NCI-H1436 (cell line): ENCODE measurements at places on chromosomes 2 and 18.

GRCh38 chr2:112021781-112022231, 33.3 kb upstream of the TMEM87B start:
- DNase-seq, result no peak

DNA sequence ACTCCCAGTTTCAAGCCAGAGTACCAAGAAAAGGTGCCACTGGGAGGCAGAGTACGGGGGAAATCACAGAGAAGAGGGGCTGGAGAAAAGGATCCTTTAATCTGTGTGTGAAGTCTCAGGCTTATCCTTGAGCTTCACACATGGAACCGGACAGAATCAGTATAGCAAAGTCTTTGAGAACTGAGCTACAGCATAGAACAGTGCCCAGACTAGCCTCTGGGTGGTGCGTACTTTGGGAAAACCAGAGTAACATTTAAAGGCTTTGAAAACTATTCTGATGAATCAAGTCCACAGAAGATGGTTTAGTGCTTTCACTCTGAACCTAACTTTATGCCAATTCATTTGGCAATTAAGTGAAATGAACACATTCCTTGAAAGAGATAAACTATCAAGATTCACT, 83.1 kb downstream of the BABAM2 start:
- no peak for DNase-seq

GRCh38 chr2:133685636-133686215, 117.5 kb upstream of the NCKAP5 start:
- no peak for DNase-seq

DNA sequence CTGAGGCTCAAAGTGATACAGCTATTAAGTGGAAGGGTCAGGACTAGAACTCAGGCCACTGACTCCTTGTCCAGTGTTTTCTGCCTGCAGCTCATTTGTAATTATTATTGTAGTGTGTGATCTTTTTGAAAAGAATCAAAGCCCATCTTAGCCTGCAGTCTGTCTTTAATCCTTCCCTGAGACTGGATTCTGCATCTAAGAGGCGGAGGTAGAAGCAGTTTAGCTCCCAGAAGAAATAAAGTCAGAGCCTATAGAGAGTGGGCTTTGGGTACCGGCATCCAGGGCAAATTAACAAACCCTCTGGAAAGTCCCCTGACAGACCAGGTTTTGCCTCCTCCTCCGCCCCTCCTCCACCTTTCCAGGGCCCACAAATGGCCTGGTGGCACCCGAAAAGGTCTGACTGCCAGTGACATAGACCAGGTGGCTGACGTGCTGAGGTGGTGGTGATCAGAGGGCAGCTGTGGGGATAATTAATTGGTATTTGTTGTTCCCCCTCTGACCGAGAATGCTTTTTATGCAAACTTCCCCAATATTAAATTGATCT, 2.2 kb upstream of the RAX start:
- DNase-seq, result no peak

DNA sequence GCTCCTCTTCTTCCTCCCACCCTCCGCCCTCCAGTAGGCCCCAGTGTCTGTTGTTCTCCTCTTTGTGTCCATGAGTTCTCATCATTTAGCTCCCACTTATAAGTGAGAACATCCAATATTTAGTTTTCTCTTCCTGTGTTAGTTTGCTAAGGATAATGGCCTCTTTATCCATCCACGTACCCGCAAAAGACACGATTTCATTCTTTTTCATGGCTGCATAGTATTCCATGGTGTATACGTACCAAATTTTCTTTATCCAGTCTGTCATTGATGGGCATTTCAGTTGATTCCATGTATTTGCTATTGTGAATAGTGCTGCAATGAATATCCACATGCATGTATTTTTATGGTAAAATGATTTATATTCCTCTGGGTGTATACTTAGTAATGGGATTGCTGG, 82.2 kb downstream of the COPS8 start:
- DNase-seq, result no peak

DNA sequence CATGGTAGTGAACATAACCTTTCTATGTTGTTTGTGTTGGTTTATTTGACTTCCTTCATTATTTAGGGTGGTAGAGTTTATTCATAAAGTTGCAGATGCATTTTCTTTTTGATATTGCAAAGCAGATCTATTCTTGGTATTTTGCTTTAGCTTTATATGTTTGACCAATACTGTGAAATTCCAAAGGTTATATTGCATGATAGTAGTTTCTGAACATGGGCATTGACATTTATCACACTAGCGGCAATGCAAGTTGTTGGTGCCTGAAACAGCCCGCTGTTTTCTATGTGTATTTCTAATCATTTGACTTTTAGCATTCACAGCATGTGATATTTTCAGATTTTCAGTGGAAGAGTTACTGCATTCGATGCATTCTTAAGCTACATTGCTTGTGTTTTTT, 87.2 kb downstream of the ASXL3 start:
- DNase-seq, result no peak

GRCh38 chr2:109427661-109428091, 186.1 kb downstream of the SEPTIN10 start:
- DNase-seq, result no peak

GRCh38 chr2:98455494-98455976, 10.9 kb downstream of the INPP4A start:
- DNase-seq, result no peak

- DNase-seq, result no peak
These were observed 49.8 kb upstream of the SLC1A4 start for GRCh38 chr2:64939332-64939917.

GRCh38 chr2:64426183-64426952, 27.6 kb upstream of the LGALSL start:
- DNase-seq, result no peak

DNA sequence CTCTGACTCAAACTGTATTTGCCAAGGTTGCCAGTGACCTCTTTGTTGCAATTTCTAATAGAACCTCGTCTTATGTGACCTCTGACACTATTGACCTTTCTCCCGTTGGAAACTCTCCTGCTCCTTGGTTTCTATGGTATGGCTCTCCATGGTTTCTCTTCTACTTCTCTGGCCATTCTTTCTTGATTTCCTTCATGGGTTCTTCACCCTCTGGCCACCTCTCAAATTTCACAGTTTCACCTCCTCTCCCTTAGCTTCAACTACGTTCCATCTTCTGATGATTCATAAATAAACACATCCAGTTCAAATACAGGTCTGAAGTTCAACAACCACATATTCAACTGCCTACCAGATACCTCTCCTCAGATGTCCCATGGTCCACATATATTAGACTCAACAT, 109.5 kb downstream of the CACNB4 start:
- DNase-seq, result no peak

DNA sequence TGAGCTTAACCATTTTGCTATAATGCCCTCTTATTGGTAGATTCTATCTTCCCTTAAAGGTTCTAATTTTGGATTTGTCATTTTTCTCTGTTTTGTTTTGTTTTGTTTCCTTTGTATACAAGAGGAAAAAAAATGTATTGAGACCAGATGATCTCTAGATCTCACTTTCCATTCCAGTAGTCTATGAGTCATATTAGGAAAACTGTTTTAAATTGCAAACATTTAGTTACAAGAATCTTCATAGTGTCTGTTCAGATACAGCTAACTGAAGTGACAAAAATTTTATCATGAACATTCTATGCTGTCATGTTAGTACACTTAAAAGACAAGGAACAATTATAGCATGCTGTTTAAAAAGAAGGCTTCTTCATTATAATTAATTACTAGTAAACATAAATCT, 322.8 kb downstream of the LRRTM4 start:
- no peak for DNase-seq

DNA sequence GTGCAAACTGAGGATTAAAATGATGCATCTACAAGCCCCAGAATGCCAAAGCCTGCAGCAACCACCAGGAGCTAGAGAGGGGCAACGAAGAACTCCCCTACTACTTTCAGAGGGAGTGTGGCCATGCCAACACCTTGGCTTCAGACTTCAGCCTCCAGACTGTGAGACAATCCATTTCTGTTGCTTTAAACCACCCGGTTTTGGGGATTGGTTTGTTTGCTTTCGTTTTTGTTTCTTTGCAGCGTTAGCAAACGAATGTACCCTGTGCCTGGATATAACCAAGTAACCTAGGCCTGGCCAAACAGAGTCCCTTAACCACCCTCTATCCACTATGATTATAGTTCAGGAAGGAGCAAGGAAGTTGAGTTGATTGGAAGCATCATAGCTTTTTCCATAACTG, 171.2 kb upstream of the NCK2 start:
- no peak for DNase-seq

DNA sequence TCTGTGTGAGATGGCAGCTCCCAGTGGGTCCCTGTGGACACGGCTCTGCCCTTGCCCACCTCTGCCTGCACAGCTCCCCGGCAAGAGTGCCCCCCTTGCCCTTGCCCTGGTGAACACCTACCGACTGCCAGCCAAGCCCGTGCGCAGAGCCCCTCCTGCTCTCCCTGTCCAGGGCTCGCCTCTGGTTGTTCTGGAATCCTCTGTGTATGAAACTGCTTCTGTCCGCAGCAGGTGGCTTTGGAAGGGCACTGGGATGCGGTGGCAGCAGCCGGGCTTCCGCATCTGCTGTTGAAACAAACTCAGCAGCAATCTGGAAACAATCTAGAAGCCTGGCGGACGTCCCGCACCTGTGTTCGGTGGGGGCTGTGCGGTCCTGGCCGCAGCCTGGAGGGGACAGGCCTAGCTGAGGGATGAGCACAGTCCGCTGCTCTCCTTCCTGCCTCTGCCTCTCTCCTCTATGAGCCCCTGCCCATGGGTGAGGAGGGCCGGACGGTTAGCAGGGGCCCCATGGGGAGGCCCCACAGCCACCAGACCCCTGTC, 34.0 kb upstream of the KLF11 start:
- DNase-seq, result no peak

DNA sequence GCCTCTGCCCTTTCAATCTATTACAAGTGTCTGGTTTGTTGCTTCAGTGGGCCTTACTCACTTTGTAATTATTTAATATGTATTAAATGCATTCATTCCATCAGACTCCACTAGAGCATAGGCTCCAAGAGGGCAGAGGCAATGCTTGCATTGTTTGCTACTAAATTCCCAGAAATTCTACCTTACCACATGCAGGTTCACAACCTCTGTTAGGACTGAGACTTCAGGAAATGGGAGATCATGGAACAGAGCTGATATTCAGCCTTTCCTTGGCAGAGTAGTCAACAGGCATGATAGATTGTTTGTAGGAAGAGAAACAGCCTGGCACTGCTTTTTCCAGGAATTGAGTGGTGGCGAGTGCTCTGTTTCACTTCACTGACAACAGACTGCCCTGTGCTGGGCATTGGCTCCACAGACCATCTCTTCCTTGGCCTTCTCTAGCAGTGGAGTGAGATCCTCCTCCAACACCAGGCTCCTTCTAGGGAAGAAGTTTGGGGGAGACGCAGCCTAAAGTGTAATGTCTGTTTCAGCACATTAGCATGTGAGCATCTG, 6.2 kb upstream of the MATN3 start:
- DNase-seq, result no peak

DNA sequence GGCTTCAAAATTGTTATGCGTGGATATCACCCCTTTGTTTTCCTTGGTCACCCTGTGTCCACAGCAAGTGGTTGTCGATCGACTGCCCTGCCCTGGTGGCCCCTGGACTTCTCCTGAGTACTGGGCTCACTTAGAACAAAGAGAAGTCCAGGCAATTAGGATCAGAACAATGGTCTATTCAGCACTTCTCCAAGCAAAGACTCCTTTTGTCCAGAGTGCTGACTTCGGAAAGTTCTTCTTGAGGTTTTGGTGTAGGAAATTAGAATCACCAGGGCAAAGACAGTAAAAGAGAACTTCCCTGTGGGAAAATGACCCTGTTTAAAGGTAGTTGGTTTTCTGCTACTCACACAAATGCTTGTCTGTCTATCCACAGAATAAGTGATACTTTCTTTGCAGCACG, 173.9 kb downstream of the FHOD3 start:
- no peak for DNase-seq

DNA sequence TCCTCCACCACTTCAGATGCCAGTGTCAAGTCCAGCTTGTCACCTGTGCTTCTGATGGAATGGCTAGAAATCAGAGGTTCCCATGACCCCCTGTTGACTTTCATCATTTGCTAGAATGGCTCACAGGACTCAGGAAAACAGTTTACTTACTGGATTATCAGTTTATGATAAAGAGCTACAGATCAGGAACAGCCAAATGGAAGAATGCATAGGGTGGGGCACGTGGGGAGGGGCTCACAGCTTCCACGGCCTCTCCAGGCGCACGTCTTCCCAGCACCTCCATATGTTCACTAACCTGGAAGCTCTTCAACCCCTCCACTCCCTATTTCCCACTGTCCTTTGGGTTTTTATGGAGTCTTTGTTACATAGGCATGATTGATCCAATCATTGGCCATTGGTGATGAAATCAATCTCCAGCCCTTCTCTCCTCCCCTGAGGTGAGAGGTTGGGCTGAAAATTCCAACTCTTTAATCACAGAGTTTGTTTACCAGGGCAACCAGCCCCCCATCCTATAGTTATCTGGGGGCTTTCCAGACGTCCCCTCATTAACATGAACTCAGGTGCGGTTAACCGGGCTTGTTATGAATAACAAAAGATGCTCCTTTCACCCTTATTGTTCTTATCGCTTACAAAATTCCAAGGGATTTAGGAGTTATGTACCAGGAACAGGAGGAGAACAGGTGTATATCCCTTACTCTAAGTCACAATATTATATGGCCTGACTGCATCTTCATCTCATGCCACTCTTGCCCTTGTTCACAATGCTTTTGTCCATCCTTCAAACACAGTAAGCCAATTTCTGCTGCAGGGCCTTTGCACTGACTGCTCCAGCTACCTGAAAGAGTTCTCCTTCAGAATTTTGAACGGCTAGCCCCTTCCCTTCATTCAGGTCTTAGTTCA, 35.2 kb downstream of the ANXA4 start:
- no peak for DNase-seq

GRCh38 chr2:29557268-29557667, 364.1 kb downstream of the ALK start:
- DNase-seq, result no peak

- no peak for DNase-seq
These were observed 308.8 kb upstream of the MGAT5 start for GRCh38 chr2:133945089-133945488.

GRCh38 chr18:55096263-55096951, 137.1 kb upstream of the CCDC68 start:
- no peak for DNase-seq

- no peak for DNase-seq
These were observed 43.9 kb upstream of the NEMP2 start for GRCh38 chr2:190578158-190579057.

DNA sequence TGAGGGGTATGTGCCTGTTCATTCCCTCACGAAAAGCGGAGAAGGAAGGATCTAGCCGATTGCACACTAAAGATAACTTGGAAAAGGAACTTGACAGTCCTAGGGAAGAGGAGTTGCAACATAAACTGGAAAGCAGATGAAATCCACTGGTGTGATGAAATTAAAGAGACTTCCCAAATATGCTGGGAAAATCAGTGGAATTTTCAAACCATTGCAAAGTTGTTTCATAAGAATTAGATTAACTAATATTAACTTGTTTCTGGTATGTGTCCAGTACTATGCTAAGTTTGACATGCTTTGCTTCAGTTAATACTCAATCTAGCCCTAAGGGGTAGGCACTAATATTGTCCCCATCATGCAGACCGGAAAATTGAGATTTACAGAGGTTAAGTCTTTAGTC, 222.7 kb downstream of the IKZF2 start:
- DNase-seq, result no peak

DNA sequence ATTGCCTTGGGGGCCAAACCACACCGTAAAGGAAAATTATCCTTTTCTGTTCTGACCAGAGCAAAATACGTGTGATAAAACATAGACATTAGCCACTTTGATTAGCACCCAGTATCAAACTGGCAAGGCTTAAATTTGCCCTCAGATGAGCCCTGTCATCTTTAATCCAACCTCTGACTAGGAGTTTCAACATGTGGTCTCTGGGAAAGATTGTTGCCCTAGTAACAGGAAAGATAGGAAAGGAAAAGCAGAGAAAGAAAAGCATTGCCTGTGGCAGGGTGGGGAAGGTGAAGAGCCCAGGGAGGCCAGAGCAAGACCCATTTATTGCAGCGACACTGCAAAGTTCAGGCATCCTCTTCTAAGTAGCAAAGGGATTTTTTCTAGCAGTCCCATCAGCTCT, 181.5 kb upstream of the SCN7A start:
- no peak for DNase-seq
